Right ventricle myocardium inferior (tissue), 1 donor: ENCODE measurements at places on chromosomes 1 and 21. TPM values are rescaled to one million over a fixed set of nuclear protein-coding genes. Genes with fewer than 3 reads are reported as not detected.

DNA sequence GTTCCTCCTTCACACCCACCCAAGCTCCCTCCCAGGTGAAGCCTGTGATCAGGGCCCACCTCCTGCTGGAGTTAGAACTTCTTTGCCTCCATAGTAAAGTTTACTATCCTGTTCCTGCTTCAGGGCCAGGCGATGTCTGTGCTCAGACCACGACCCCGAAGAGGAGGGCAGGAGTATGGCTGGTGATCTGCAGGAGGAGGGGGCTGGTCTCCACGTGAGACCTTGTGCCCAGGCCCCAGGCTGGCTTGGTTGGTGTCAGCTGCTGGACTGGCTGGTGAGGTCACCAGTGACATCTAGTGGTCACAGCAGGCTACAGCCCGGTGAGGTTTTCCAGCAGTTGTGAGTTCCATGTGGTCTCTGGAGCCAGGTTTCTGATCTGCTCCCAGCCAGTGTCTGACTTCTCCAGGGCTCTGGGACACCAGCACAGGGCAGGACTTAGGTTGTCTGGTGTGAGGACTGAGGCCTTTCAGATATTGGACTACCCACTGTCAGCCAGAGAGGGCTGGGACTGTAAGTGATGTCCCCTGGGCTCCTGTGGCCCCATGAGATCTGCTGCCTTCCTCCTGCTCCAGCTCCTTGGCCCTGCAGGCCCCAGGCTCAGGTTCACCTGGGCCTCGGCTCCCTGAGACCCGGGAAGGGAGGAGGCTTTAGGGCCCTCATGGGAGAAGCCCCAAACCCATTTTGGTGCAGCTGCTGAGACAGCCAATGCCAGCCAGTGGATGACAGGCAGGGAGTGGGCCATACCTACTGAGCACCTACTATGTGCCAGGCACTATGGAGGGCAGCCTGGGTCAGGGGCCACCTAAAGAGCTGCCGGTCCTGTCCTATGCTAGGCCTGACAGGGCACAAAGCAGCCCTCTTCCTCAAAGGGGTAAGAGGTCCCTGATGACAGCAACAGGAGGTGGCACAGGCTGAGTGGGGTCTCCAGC is 6.0 kb upstream of the UBL4B start:
- DNase-seq, result peak; percentile 51

DNA sequence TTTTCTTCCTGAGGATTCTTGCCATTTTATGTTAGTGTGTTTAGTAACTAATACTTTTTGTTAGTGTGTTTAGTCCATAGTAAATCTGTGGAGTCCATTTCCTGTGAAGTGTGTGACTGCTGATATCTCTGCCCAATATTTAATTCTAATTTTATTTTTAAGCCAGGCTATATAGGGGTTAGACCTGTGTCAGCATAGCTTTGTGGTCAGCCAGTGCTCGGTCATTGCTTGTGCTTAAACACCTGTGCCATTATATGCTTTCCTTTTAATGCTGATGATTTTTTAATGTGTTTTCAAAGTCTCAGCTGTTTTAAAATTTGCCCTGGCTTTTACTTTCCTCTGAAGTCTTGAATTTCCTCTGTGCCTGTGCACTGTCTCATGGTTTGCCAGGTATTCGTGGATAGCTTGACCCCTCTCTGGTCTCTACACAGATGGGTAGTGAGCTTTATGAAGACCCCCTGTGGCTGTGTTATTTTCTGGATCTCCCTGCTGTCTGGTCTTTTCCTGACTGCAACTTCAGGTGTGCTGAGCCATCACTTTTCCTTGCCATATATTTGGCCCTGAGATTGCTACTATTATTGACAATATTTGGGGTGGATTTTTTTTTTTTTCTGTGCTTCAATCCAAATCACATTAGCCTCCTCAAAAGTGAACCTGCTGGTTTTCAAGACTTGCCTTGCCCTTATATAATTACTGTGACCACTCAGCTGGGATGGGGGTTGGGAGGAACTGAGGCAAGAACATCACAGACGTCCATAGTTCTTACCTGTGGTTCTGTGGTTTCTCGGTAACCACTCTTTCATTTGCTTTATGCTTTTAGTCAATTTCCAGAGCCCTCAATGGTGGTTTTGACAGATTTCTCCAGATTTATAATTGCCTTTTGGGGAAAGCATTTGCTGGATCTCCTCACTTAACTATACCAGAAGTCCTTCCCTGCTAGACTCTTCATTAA is 59.6 kb downstream of the RPS6KC1 start:
- DNase-seq, result no peak

DNA sequence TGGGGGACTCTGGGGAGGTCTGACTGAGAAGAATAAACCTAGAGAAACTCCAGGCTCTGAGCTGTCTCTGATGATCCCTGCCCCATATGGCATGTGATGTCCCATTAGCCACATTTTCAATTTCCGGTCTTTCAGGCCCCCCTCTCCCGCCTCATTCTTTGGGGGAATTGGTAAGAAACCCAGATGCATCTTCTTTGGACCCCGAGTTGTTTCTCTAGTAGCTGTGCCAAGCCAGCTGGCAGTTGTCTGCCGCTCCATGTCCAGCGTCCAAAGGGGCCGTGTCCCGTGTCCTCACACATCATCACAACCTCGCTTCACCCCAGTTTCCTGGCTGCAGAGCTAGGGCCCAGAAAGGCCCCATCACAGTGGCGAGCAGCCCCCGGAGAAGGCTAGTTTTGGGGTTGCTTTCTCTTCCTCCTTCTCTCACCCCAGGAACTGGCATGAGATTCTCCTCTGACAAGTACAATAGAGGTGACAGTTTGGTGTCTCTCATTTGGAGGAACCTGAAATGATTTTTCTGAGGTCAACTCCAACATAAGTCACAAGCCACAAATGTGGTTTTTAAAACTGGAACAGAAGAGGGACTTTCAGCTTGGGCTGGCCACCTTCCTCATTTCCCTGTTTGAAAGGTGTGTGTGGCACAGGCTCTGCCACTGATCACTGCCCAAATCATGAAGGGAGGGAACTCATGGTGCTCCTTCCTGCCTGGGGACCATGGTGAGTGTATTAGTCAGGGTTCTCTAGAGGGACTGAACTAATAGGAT is 6.4 kb upstream of the GPR157 start:
- DNase-seq, result no peak

DNA sequence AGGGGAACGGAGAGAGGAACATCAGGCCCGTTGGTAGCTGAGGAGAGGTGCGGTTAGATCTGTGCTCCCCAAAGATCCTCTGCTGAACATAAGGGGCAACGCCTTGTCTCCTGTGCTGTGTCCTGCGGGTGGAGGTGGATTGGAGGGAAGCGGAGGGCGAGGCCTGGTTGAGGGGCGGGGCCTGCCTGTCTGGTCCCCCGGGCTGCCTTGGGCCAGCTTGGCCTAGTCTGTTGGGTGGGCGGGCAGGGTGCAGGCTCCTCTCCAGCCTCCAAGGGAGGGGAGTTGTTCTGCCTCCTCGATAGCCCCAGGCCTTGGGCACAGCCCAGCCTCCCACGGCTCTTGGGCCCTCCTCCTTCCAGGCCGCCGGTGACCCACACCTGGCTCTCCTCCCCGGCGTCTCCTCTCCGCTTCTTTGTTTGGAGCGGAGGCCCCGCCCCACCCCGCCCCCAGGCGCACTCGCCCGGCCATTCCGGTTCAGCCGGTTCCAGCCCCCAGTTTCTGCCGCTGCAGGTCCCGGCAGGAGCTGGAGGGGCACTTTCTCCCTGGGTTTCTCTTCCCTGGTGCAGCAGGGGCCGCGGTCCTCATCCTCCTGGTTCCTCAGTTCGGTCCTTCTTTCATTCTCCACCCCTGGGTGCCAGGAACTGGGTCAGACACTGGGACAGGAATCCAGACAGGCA is 19.4 kb downstream of the PTPRF start:
- no peak for DNase-seq

DNA sequence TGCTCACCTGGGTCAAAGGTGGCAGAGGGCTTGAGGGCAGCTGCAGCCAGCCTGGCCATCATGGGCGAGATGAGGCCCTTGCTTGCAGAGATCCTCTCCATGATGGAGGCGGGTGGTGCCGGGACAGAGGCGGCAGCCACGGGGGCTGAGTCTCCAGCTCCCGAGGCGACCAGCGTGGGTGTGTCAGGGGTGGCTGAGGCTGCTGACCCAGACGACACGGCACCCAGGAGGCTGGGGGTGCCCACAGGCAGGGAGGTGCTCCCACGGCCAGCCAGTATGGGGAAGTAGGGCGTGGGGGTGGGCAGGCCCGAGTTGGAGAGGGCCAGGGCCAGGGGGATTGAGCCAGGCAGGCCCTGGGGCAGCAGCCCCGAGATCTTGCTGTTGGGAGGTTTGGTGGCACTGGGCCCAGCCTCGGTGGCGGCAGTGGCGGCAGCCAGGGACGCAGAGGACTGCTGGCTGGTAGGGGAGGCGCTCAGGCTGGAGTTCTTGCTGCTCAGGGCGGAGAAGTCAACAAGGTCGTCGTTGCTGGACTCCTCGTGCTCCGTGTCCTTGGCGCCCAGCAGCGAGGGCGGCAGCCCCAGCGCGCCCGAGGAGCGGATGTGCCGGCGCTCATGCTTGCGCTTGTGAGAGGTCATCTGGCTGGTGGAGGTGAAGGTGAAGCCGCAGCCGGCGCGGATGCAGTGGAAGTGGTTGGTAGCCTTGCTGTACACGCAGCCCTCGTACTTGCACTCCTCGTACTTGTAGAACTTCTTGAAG is 142.9 kb downstream of the CASZ1 start:
- DNase-seq, result no peak

DNA sequence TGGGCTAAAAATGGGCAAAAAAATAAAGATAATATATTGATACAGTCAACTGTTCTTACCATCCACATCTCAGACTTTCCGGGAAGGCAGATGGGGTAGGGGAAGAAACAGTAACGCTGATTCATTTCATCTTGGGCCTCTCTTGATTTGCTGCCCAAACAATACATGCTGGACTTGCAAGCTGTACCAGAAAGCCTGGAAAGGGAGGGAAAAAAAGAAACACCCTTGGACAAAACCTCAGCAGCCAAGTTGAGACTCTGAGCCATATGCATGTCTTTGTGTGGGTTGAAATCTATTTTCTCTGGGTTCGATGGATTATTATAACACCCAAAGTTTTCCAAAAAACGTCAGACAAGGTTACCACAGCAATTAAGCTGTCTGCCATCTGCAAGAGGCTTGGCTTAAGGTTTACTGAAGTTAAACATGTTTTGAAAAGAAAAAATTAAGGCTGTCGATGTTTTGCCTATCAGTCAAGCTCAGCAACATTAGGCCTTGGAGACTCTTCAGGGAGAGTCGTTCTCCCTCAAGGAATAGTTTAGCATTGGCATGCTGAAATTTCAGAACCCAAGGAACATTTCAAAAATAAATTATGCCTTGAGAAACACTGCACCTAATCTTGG is 71.2 kb downstream of the PSMG1 start:
- DNase-seq, result no peak

- DNase-seq, result no peak
Observed at GRCh38 chr1:5645929-5646328, 346.3 kb downstream of the NPHP4 start.

- no peak for DNase-seq
Observed at GRCh38 chr1:201774224-201774982, 54.6 kb upstream of the IPO9 start.

GRCh38 chr1:158691907-158692306 is 5.4 kb upstream of the SPTA1 start:
- no peak for DNase-seq

DNA sequence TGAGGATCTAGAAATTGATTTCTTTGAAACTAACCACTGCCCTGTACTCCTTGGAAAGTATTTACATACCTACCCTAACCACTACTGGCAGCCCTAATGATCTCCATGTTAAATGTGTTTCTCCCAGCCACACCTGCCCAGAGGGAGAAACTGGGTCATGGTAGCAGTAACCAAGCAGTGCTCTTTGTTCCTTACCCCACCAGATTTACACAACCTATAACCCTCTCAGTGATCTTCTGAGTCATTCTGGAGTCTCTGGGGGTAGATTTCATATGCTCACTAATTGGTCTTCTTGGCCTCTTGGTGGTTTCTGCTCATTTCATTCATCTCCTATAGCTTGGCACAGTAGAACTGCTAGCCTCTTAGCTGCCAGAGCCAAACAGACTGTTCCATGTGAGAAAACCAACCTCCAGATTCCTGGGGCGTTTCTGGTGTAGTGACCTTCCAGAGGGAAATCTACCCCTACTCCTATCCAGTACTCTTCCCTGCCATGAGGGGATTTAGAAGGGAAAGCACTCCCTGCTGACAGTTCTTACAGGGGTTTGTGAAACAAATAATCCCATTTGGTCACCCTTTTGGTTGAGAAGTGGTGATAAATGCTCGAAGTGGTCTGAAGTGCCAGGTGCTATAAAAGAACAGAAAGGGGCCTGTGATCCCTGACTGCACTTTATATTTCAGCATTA is 36.2 kb upstream of the LRIG2 start:
- no peak for DNase-seq

GRCh38 chr1:6475381-6476133 is 9.6 kb upstream of the TNFRSF25 start:
- peak; percentile 82 for DNase-seq

- no peak for DNase-seq
Observed at GRCh38 chr1:243946946-243947345, 96.9 kb upstream of the AKT3 start.

DNA sequence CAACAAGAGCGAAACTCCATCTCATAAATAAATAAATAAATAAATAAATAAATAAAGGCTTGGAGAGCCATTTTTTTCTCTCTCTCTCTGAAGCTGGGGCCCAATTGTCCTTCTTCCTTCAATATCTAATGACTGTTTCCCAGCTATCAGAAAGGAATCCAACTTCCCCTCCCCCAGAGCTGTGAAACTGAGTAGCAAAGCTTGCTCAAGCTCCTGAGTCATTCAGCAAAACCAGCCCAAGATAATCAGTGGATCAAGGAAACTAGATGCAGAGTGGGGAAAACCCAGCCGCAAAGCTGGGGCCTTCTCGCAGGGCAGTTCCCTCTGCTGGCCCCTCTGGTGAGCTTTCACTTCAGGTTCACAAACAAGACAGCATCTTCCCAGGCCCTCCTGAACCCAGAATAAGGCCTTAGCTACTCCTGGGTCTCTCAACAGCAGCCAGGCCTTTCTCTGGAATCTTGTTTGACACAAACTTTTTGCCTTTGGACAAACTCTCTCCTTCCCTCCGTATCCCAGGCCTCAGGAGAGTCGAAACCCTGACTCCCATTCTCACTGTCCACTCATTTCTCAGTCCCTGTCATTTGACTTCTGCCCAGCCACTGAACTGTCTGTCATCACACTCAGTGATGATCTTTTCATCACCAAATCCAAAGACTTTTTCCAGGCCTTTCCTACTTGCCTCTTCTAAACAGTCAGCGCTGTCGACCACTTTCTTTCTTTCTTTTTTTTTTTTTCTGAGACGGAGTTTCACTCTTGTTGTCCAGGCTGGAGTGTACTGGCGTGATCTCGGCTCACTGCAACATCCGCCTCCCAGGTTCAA is 18.0 kb upstream of the PTP4A2 start:
- DNase-seq, result peak; percentile 79

GRCh38 chr1:53508991-53509666 is 49.9 kb downstream of the DMRTB1 start:
- peak; percentile 54 for DNase-seq

NT5C1A gene
- 31.3 TPM for total RNA-seq

NBL1 gene
- 55.0 TPM for total RNA-seq

TFF3 gene
- 3.4 TPM for total RNA-seq

CFAP45 gene
- 1.0 TPM for total RNA-seq

CD84 gene
- total RNA-seq, result 3.4 TPM

BRINP2 gene
- 0.32 TPM for total RNA-seq

FMN2 gene
- not detected for total RNA-seq

POU3F1 gene
- 0.11 TPM for total RNA-seq

OVAAL gene
- total RNA-seq, result 2.0 TPM

ATP1A2 gene
- 209 TPM for total RNA-seq
